ENCODE measurements at places on chromosomes 7 and 10. TPM values are rescaled to one million over a fixed set of nuclear protein-coding genes. Genes with fewer than 3 reads are reported as not detected.

Gene MYO1G
- not detected for total RNA-seq

GRCh38 chr7:71937840-71938371 is 474.2 kb downstream of the CALN1 start:
- no peak for DNase-seq

DNA sequence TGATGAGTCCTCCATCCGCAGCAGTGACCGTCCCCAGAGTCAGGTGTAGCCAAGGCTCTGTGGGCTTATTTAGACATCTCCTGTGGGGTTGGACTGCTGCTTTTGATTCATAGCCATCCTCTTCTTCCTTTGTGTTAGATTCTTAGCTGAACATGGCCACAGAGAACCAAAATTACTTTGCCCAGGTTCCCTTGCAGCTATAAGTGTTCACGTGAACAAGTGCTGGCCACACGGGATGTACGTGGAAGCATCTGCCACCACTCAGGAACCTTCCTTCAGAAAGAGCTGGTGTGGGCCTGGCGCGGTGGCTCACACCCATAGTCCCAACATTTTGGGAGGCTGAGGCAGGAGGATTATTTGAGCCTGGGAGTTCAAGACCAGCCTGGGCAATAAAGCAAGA is 49.1 kb downstream of the TMEM209 start:
- DNase-seq, result no peak

DNA sequence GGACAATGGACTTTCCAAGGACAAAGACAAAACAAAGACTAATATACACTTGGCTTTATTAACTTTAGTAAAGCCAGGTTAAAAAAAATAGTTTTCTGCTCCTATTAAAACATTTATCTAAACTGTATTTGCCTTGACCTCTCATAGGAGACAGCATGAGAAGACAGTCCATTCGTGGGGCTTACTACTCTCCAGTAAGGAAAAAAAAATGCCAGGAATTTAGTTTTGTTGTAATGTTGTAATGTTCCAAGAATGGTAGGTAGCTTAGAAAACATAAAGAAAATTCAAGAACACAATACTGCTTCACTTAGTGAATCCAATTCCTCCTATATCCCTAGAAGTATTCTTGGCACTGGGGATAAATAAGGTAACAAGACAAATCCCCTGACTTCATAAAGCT is 81.7 kb downstream of the KMT2C start:
- peak; percentile 40 for DNase-seq

DNA sequence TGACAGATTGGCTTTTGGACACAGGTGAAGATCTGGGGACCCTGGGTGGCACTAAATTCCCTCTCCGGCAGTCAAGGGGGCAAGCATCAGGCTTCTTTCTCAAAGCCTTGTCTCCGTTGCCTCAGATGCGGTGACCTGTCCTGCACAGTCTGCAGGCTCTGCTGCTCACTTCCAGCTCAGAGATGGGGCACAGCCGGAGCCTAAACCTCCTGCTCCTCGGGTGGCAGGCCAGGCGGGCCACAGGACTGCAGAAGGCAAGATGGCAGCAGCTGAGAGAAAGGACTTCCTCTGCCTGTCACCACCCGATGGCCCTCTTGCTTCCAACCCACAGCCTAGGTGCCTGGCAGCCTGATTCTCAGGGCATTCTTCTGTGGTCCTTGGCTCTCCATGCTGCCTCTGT is 44.4 kb downstream of the ZC3HC1 start:
- no peak for DNase-seq

GRCh38 chr10:110416776-110417711 is 80.7 kb upstream of the DUSP5 start:
- DNase-seq, result peak; percentile 72
